PC-3 (cell line): ENCODE measurements at places on chromosomes 7 and 10. TPM values are rescaled to one million over a fixed set of nuclear protein-coding genes. Genes with fewer than 3 reads are reported as not detected.
A peak's percentile ranks its signal among the peaks of the same experiment; 100 is the strongest.

Gene CAMK2B
- 0.69 and 1.2 TPM in 2 replicates for total RNA-seq

Gene SPDYE2
- not detected in 2 replicates for total RNA-seq

DNA sequence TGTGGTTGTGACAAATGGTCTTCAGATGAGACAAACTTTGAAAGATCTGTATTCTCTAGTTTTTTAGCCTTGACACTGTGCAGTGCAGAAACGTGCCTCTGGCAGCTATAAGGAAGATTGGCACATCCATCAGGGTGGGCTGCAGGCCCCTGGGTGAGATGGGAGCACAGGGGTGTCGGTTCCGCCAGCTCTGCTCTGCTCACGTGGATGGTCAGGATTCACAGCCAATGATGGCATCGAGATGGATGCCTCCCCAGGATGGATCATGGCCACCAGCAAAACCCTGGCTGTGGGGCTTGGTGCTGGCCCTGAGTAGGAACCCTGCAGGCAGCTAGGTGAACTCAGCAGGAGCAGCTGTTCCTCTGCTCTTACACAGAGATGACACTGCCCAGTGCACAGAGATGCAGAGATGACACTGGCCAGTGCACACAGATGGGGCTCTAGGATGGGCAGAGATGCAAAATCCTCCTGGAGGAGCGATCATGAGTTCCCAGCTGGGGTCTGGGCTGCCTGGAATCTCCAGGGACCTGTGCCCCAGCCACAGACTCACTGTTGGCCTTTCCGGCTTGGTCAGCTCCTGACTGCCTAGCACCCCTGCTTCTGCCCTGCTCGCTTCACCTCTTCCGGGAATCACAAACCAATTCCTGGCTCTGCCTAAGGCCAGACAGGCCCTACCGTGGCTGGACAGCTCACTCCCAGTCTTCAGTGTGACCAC is 185.9 kb downstream of the TCERG1L start:
- DNase-seq, result no peak

Gene SUN3
- not detected in 2 replicates for total RNA-seq

GRCh38 chr7:711922-712380 is 14.5 kb upstream of the DNAAF5 start:
- DNase-seq, result no peak

DNA sequence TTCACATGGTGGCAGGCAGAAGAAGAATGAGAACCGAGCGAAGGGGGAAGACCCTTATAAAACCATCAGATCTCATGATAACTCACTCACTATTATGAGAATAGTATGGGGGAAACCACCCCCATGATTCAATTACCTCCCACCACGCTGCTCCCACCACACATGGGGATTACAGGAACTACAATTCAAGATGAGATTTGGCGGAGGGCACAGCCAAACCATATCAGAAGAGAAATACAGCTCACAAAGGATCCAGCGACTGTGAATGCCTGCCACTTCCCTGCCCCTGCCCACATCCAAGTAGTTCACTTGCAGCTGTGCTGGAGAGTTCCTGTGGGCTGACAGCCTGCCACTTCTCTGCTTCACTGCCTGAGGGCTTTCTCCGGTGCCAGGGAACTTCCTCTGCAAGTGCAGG is 148.7 kb downstream of the C7orf25 start:
- peak; percentile 58 for DNase-seq

DNA sequence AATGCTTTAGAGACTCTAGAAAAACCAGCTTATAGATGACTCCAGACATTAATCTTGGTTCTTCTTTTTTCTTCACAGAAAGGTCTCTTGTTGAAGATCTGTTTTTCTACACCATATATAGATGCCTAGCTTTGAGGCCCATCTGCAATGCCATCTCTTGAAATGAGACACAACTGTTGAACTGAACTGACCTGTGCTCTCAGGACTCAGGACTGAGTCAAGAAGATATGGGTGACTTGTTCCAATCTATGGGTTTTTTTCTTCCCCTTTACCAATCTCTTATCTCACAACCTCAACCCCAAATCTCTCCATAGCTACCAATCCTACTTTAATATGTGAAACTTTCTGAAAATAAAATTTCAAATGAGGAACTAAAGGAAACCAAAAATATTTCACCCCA is 194.7 kb downstream of the SNX13 start:
- DNase-seq, result no peak

- DNase-seq, result peak; percentile 77
Measured at GRCh38 chr10:100267239-100268104, at the start of gene CWF19L1. TSS of gene CWF19L1 (minus strand) at chr10:100267638. CDS start at chr10:100267593, 45 bp downstream.

Gene FBH1
- 22.0 and 33.2 TPM in 2 replicates for total RNA-seq

Gene DRGX
- 0.12 and 0.33 TPM in 2 replicates for total RNA-seq

Gene NEUROD6
- total RNA-seq, result not detected in 2 replicates

DNA sequence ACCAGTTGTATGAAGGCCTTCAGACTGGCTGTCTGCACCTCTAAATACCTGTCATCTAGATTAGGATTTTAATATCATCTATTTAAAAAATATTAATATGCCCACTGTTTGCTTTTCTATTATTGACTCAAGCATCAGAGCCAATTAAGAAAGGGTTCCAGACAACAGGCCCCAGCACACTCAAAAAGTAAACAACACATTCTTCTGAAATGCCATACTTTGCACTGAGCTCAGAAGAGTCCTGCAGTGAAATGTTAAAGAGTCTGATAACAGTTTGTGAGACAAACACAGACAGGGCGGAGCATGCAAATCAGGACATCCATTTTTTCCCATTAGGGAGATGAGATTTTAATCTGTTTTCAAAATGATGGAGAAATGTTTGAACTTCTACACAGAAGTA is 45.9 kb upstream of the KLF6 start:
- DNase-seq, result no peak

Gene MCU
- total RNA-seq, result 16.4 and 21.5 TPM in 2 replicates

DNA sequence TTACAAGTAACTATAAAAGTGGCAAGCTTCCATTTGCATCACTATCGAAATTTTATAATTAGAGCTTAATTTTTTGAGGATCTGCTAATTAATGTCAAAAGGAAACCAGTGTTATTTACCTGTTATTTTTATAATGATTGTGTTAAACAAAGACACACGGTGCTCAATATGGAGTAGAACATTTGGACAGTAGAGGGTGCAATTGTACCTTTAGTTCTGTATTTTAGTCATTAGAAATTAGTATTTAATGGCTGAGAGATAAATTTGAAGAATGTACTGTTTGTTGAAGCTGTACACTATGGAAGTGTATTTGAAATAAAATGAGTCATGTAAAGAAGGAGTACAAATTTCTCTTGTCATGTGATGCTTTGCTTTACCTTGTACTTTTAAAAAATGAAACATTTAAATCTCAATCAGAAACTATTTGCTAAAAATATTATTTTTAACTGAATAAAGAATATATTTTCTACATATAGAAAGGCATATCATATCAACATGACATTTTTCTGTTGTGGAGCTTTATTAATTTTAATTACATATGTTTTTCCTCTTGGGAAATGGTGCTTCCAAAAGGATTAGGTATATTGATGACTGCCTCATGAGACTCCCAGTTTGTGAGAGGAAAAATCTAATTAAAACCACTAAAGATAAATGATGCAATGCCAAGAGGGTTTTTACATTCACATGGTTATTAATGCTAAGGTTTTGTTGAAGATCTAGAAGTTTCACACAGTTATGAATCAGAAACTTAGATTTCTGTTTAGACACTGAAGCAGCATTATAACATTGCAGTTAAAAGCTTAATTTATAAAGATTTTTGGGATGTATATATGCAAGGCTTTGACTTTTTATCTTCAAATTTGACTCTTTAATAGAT is 10.4 kb upstream of the PRKG1 start:
- DNase-seq, result peak; percentile 99

GRCh38 chr7:70346844-70347462 is 748.7 kb downstream of the AUTS2 start:
- no peak for DNase-seq

DNA sequence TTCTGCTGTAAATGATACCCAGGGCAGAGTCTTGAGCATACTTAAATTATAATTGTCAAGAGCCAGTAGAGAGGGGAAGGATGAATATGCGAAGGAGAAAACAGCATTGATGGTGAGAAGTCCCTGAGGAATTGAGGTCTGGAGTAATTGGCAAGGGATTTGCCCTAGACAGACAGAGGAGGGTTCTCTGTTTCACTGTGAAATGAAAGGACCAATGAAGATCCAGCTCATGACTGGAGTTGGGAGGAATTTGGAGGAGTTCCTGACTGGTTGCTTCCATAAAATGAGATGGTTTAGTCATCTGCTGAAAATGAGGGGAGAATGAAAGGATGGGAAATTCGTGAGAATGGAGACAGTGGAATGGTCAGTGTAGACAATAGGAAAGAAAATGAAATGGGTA is 6.8 kb downstream of the PRPF18 start:
- DNase-seq, result no peak

DNA sequence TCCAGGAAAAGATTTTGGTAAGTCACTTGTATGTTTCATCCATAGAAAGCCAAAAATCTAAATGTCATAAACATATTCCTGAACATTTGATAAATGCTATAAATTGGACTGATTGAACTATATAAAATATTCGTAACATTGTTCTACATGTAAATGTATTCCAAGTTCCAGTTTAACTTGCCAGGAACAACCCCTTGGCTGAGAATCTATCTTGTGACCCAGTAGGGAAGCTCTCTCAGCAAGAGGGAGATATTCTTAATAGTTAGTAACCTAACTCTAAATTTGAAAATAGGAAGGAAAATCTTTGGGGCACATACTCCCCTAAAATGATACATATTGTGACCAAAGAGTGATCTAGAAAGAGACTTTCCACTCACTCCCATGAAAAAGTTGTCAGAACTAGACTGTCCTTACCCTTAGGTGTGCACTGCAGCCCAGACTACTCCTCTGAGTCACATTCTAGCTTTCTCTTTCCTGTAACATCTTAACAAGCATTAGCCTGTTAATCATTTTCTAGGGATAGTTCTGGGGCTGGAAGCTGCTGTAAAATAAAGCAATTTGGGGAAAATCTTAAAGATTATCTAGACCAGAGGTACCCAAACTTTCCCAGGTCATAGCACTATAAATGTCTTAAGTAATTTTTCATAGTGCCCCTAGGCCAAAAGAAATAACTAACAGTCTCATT is 73.7 kb upstream of the SKAP2 start:
- peak; percentile 16 for DNase-seq

Gene GLI3
- total RNA-seq, result 3.5 and 9.6 TPM in 2 replicates

- no peak for DNase-seq
Measured at GRCh38 chr10:89683883-89684282, 17.5 kb upstream of the KIF20B start.

GRCh38 chr7:87600130-87601124 is at the start of gene ABCB1:
TSS of gene ABCB1 (minus strand) at chr7:87600884. CDS start at chr7:87600184, 700 bp downstream.
- no peak for DNase-seq

- DNase-seq, result no peak
Measured at GRCh38 chr10:124497196-124497881, 35.7 kb downstream of the LHPP start.

Gene KCNH2
- total RNA-seq, result 0.84 and 1.6 TPM in 2 replicates

DNA sequence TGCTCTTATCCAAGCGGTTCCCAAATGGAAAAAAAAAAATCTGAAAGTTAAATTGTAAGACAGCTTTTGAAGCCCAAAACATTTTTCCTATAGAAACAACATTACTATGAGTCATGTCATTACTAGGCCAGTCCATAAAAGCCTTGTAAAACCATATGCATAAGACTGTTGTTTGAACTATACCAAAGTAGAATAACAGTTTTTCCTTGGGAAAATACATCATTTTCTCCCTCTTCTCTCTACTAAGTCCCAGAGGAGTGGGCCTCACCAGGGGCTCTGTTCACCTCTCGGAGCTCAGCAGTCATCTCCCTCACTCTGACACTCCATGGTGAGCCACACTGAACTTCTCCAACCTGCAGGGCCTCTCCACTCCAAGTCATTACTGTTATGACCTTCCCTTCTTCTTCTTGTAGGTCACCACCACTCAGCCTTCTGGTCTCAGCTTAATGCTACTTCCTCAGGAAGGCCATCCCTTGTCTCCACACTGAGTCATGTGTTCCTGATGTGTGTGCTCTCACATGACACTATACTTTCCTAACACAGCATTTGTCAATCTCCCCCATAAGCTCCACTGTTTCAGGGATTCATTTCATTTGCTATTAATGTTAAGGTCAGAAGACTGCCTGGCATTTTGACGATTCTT is 32.5 kb downstream of the ZNF438 start:
- peak; percentile 31 for DNase-seq

DNA sequence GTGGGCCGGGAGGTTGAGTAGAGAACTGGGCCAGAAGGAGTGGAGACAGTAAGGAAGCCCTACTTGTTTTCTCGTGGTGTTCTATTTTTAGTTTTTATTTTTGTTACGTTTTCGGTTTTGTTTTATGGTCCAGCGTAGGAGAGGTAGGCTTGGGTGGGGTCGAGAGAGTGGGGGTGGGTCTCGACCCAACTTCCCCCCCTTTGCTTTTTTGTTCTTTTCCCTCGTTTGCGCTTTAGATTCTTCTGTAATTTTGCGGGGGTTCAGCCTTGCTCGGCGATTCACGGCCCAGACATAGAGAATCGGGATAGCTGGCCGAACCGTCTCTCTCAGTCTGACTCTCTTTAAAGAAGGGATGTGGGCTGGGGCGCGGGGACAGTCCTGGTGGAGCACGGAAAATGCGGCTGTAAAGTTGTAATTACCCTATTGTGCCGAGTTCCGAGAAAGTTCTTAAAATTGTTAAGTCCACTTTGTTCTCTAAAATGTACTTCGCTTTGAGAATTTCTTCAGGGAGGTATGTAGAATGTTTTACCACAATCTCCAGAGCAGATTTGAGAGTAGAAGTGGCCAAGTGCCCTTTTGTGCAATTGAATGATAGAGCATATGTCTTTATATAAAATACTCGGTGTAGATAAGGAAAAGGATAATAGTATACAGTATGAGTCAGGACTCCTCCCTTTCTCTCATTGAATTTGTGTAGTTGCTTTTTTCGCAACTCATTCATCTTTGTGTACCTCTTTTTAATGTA is 816 bp downstream of the DMTF1 start:
- DNase-seq, result peak; percentile 11

DNA sequence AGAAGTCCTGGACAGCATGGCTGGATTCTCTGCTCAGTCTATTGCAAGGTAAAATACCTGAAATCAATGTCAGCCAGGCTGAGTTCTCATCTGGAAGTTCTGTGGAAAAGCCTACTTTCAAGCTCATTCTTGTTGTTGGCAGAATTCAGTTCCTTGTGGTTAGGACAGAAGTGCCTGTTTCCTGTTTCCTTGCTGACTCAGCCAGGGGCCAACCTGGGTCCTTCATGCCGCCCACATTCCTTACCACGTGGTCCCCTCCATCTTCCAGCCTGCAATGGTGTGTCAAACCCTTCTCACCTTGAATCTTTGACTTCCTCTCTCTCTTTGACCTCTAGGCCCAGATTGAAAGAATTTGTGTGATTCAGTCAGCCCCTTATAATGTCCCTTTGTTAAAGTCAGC is 197.1 kb upstream of the STK17A start:
- peak; percentile 38 for DNase-seq

Gene DENND11
- 6.7 and 6.9 TPM in 2 replicates for total RNA-seq
